WERI-Rb-1 (cell line): ENCODE measurements at places on chromosomes 3 and 15.

- DNase-seq: no peak
These were observed 38.6 kb downstream of the VIPR1 start for GRCh38 chr3:42541079-42541478.

DNA sequence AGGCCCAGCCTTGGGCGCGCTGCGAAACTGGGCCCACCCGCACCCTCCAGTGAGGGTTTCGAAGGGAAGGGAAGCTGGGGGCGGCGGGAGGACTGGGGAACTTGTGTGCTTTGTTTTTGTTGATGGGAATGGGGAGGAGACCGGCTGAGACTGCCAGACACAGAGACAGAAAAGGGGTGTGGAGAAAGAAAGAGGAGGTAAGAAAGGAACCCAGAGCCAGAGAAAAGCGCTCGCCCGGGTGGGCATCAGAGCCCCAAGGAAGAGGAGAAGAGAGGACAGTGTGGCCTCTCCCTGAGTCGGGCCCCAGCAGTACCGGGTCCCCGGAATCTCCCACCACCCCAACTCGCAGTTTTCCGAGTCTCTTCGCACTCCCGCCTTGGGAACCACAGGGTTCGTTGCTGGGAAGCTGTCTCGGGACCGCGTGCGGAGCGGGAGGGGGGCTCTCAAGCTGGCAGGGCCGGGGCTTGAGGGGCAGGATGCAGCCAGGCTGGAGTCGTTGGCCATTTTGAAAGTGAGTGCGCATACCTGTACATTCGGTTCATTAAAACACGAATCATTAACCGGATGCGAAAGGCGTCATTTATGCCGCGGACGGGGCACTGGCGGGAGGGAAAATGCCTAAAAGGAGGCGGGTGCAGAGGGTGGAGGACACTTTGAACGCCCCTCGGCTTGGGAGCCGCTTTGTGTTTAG is 3.1 kb downstream of the SKOR1 start:
- DNase-seq: no peak

DNA sequence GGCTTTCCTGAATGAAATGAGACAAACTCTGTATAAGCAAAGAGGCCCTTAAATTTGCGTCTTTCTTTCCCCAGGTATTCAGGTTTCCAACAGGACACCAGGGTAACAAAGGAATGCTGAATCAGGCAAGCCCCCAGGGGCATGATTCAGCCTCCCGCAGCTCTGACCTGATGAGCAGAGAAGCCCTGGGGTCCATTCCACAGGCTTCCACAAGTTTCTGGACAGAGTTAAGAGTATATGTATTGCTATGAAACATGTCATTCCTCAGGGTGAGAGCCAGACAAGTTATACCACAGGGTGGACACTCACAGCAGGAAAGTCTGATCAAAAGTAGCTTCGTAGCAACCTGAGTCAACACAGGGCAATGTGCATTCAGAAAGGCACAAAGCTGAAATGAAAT is 68.1 kb upstream of the CTNNB1 start:
- DNase-seq: no peak

GRCh38 chr15:93020976-93021772 is 67.8 kb downstream of the RGMA start:
- no peak for DNase-seq

DNA sequence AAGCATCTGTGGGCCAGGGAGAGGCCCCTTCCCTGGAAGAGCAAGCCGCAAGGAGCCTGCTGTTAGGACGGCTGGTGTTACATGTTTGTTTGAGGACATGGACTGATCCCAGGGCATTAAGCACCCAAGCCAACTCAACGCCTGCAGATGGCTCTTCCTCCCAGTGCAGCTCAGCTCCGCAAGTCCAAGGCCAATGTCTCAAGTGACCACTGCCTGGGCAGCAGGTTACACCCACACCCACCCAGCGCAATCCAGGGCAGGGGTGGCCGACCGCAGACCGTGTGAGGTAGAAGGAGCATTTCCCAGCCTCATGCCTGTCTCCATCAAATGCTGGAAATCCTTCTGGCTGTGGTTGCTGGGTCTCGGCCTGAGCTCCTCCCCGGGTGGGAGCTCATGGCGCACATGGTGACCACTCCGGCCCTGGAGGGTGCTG is 14.5 kb downstream of the GP5 start:
- DNase-seq: peak; percentile 50

DNA sequence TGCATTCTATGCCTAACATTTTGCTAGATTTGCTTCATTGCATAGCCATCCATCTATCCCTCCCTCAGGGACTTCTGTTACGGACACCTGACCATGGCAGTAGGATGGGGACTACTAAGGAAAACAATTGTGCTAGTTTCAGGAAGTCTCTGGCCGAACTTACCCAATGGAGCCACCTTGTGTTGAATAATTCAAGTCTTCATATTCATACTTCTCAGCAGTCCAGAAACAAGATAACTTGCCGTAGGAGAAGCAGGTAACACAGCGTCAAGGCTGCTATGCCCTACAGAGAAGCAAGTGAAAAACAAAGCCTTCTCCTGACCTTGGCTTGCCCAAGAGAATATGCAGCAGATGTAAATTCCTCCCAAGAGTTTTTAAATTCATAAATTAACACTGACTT is 685.3 kb downstream of the GRM7 start:
- no peak for DNase-seq

GRCh38 chr3:72171463-72171881 is 386.5 kb upstream of the PROK2 start:
- DNase-seq: no peak

GRCh38 chr3:98594628-98595324 is 1.4 kb upstream of the CPOX start:
- DNase-seq: no peak

GRCh38 chr15:89170364-89170763 is 51.0 kb downstream of the RLBP1 start:
- no peak for DNase-seq

DNA sequence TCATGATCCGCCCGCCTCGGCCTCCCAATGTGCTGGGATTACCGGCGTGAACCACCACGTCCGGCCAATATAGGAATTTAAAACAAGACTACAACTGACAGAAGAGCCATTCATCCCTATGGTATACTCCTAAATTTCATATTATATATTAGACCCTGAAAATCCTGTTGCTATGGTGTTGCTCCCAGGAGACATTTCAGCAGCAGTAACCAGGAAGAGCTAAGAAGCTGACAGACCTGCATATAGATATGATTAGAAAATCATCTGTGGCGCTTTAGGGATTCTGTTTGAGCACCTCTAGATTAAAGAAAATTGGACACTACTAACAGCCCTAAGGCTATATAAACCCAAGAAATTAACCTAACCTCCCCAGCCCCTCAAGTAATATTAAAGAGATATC is 38.8 kb downstream of the TBL1XR1 start:
- no peak for DNase-seq

GRCh38 chr15:84598250-84598649 is 2.6 kb upstream of the ZSCAN2 start:
- peak; percentile 17 for DNase-seq

GRCh38 chr15:39466750-39467105 is 114.2 kb upstream of the THBS1 start:
- DNase-seq: no peak

DNA sequence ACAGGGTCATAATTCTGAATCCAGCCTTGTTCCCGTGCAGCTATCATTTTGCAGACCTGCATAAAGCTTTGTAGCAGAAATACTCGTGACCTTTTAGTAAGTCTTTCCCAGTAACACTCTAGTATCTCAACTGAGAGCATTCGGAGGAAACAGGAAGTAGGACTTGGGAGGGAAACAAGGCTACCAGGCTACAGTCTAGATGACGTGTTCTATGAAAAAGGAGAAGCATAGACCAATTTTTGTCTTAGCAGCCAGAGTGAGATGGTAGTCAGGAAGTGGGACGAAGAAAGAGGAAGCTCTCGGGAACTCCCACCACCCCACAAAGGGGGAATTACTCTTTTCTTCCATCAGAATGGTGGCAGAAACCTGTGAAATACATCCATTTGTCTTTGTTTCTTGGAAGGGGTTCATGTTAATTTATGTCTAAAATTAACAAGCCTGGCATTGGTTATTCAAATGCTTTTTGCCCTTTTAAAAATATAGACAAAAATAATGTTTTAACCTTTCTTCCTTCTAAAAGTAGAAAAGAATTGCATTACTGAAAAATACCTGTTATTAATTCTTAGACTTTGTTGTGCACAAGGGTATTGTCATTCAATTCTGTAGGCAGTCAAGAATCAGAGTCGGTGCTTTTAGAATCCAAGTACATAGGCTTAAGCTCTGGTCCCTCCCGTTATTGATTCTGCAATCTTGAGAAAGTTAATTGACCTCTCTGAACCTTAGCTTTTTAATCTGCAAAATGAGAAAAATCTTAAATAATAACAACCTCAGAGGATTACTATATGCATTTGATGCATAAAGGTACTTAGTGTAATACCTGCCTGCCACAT is 1.6 kb upstream of the SUCNR1 start:
- no peak for DNase-seq

DNA sequence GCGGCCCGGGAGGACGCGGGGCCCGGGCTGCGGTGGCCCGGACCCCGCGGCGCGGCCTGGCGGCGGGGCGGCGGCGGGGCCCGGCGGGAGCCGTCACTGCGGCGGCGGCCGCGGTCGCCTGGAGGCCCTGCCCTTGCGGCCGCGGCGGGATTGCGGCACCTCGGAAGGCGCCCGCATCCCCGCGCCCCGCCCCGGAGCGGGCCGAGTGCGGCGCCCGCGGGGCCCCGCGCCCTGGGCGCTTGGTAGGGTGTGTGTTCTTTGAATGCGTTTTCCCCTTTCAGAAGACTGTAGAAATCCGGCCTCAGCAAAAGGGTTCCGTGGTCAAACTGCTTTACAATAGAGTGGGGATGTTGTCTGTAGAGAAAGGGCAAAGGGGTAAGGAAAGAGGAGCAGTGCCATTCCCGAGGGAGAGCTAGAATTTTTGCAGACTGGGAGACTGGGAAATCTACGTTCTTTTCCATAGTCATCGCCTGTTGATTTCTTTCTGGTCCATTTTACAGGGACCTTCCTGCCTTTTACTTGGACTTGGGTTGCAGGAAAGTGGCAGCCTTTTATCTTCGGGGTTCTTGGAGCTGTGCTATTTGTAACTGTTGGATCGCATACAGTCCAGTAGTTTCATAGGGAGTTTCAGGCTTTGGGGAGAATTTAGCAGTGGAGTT is 630 bp downstream of the SNRK start:
- peak; percentile 9 for DNase-seq

DNA sequence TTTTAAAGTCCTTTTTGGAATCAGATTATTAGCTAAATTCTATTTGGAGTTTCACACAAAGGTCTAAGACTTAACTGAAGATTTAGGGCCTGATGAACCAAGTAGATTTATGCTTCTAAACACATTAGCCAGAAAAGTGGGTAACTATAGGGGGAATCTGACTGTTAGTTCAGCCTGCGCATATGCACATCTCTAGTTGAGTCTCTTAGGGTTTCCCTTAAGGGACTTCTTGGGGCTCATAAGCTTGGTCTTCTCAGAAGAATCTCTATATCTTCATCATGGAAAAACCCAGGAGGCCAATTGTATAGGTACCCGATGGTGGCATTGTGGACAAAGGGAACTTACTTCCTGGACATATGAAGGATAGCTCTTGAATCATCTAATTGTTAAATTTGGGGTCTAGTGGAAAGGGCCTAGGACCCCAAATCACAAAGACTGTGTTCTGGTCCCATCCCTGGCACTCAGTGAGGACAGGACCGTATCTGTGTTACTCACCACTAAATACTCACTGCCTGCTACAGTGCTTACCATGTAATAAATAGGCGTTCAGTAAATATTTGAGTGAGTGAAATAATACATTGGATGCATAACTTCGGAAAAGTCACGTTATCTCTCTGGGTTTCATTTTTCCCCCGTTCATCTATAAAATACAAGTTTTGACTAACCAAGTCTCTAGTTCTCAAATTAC is 17.0 kb downstream of the SELENOT start:
- DNase-seq: no peak

DNA sequence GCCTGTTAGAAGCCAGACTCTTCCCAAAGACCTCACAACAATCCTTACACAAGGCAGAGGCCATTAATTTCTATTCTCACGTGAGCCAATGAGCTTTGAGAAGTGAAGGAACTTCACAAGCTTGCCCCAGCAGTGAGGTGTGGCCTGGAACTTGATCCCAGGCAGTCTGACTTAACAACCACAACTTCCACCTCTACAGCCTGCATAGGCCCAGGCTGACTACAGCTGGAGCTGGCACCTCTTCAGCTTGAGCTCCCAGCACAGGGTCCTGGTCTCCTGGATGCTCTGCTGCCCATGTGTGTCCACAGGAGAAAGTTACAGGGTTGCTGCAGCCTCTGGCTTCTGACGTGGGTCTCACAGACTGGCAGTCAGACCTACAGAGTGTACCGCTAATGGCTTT is 111.0 kb downstream of the ERC2 start:
- DNase-seq: no peak

- peak; percentile 67 for DNase-seq
These were observed 260.3 kb upstream of the TPM1 start for GRCh38 chr15:62782071-62782841.

DNA sequence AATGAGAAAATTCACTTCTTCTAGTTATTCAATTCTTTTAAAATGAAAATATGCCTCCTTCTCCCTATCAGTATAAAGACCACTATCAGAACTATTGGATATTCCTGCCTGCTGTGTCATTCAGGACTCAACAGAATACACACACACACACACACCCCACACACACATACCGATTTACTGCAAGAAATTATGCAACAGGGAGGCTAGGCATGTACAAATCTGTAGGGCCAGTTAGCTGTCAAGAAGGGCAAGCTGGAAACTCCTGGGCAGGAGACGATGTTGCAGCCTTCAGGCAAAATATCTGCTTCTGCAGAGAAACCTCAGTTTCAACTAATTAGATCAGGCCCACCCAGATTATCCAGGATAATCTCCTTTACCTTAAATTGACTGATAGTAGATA is 13.9 kb upstream of the RYR3 start:
- DNase-seq: peak; percentile 17

- no peak for DNase-seq
These were observed 55.0 kb upstream of the PLSCR4 start for GRCh38 chr3:146305808-146306423.

- DNase-seq: no peak
These were observed 162.1 kb upstream of the LRIG1 start for GRCh38 chr3:66662894-66663293.

- DNase-seq: no peak
These were observed 56.0 kb downstream of the ZNF280D start for GRCh38 chr15:56677271-56677670.

- peak; percentile 87 for DNase-seq
These were observed 32.6 kb downstream of the RBM5 start for GRCh38 chr3:50121072-50122032.

DNA sequence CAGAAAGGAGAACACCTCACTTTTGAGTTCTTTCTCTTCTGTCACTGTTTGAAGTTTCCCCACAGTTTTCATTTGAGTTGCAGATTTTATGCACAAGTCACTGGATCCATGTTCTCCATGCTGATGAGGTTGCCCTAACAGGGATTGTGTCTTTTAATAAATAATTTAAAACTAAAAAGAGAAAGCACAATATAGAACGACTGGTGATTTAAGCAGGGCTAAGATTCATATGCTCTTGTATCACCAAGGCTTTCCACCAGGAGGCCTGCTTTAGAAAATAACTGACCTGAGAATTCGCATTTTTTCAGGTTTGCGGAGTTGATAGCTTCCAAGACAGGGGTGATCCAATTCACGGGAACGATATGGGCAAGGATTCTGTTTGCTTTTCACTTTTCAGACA is 252.0 kb upstream of the VEPH1 start:
- DNase-seq: no peak

- DNase-seq: no peak
These were observed 66.1 kb downstream of the WHAMM start for GRCh38 chr15:82875411-82876003.

- no peak for DNase-seq
These were observed 66.0 kb downstream of the TRIM69 start for GRCh38 chr15:44802336-44802735.
